ENCODE measurements at places on chromosomes 1 and 21.

- no peak for DNase-seq
Observed at GRCh38 chr1:171014880-171015279, 75.8 kb upstream of the FMO3 start.

DNA sequence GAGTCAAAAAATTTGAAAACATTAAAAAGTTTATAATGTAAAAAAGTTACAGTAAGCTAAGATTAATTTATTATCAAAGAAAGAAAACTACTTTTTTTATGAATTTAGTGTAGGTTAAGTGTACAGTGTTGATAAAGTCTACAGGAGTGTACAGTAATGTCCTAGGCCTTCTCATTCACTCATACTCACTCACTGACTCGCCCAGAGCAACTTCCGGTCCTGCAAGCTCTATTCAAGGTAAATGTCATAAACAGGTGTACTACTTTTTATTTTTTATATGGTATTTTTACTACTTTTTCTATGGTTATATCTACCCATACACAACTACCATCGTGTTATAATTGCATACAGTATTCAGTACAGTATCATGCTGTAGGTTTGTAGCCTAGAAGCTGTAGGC is 49.6 kb downstream of the TBX19 start:
- no peak for DNase-seq

DNA sequence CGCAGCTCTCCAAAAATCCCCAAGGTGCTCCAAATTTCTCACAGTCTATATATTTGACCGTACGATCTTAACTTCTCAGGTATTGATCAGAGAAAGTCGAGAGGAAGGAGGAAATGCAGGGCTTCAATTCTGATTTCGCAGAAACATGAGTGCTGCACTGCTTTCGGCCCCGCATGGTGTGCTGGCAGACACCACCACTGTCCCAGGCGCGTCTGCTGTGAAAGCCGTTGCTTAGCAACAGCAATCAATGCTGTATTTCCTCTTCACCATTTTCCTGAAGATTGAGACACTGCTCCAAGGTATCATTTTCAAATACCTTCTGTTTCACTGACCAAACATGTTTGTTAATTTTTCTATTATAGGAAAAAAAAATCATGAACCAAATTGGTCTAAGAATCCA is 296.3 kb downstream of the SMYD3 start:
- no peak for DNase-seq

GRCh38 chr1:161838362-161838761 is 72.2 kb downstream of the ATF6 start:
- DNase-seq, result no peak

Measured in AG04450 (cell line).